T-helper 22 cell (primary cell): ENCODE measurements at places on chromosomes 2 and 18.

GRCh38 chr2:165902934-165903333, 50.6 kb downstream of the TTC21B start:
- DNase-seq = no peak

- no peak for DNase-seq
Observed at GRCh38 chr2:15111718-15112117, 449.4 kb downstream of the NBAS start.

GRCh38 chr2:71944806-71945602, 202.7 kb downstream of the CYP26B1 start:
- DNase-seq = no peak

GRCh38 chr2:100222844-100223243, 80.5 kb upstream of the AFF3 start:
- DNase-seq = no peak

GRCh38 chr18:13447621-13448334, 229.2 kb downstream of the LDLRAD4 start:
- DNase-seq = no peak
